LHCN-M2 (cell line): ENCODE measurements at places on chromosomes 6 and 20.

DNA sequence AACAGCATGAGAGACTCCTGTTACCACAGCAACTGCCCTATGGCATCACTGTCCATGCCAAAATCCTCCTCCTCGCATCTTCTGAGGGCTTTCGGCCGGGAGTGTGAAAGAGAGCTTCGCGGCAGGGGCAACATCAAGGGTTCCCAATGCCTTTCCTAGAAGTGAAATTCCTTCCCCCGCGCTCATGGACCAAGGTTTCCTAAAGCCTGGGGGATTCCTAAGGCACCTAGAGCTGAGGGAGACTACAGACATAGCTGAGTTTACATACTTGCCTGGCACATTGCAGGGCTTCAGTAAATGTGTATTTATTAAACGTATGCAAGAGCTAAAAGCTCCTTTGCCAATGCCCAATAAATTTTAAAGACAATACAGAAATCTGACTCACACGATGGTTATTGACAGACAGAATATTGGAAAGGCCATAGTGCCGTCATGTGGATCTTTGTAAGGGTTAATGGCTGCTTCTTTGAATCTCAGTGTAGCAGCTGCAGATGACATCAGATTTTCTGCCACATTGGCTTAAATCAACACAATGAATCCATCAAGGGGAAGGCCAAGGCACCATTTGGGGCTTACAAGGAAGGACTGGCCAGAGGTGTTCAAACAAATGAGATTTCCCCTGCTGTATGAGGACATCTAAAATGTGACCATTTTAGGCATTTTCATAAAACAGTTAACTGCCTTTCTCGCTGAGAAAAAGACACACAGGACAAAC lies 281.2 kb upstream of the JARID2 start:
- no peak for DNase-seq

DNA sequence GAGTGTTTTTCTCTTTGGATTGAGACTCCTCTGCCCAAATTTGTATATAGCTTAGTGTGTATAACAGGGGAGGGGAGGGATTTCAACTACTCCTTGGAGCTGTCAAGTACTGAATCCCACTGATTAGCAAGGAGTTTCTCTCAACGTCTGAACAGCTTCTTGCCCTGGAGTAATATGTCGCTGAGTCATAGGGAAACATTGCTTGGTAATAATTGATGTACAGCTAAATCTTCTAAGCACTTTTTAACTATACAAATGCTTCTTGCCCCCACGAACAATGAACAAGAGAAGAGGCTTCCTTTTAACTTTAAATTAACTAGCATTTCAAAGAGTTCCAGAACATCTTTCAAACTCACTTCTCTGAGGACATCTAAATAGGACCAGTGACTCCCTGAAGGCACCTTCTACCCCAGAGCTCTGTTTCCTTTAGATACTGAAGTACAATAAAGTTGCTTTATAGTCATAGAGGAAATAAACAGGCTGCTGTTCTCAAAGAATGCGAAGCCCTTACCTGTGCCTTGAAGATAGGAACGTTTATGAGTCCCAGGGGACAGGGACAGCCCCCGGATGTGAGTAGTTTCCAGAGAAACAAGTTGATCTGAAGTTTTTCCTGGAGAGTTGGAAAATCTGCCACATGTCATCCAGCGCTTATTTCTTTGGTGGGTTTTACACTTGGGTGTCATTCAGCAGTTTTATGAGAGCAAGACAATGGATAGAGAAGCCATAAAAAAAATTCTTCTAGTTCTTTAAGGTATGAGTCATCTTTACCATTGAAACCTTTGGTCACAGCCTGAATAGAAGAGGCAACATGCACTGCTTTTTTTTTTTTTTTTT lies 462.5 kb upstream of the BTBD3 start:
- DNase-seq, result peak; percentile 82

DNA sequence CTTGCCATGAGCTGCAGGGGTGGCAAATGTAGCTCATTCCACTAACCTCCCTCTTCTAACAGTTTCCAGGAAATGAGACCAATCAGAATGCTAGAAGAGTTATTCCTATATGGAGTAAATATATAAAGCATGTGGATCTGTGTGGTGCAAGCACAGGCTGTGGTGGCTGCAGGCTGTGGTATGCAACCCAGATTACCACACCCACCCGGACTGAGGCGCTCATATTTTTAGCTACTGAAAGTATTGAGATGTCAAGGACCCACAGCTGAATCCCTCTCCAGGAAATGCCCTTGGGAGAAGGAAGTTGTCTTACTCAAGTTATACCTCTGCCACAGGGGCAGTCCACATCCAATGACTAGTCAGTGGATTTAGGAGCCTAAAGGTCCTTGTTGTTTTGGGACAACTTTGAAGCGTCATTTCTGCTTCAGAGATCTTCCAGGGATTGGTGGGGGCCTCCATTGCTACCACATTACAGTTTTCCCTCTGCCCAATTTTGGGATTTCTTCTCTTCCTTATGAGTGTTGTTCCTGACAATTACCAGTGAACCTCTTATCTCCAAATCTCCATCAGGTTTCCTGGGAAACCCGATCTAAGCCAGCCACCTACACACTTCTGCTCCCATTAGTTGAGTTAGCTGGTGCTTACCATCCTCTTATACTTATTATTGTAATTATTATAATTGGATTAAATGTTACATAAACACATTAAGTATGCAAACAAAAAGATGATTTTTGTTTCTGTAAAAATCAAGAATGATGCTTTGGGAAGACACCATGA lies 12.1 kb upstream of the REPS1 start:
- DNase-seq, result no peak

DNA sequence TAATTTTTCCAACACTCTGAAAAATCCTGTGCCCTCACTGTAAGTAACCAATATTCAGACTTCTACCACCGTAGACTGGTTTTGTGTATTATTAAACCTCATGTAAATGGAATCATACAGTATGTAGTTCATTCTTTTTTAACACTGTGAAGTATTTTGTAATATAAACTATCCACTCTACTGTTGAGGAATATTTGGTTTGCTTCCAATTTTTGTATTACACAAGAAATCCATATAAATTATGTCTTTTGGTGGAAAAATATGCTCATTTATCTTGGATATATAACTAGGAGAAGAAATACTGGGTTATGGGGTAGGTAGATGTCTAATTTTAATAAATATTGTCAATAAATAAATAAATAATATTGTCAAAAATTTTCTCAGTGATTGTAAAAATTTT lies 116.8 kb downstream of the CHD6 start:
- DNase-seq, result no peak

DNA sequence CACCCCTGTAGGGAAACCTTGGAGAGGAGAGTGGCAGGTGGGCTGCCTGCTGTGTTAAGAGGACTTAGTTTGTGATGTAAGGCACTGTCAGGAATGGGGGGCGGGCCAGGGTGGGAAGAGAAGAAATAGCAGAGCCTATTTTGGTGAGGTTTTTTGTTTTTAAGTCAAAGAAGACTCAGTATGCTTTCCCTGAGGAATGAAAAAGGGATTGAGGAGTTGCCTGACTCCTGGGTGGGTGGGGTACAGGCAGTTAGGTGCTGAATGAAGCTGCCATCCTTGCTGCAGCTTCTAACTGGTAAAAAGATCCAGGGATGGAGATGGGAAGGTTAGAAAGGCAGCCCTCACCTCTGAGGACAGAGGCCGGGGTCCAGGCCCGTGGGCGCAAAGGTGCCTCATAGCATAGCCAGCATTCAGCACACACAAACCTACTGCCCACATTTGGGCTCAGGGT lies 37.9 kb downstream of the PLCG1 start:
- DNase-seq, result no peak

GRCh38 chr6:145015739-145016558 lies 719.4 kb downstream of the EPM2A start:
- peak; percentile 94 for DNase-seq

- no peak for DNase-seq
Measured at GRCh38 chr6:7473805-7474719, 67.4 kb upstream of the DSP start.

- no peak for DNase-seq
Measured at GRCh38 chr6:84836366-84836765, 72.0 kb upstream of the TBX18 start.

GRCh38 chr6:33857932-33858475 lies 54.2 kb upstream of the MLN start:
- DNase-seq, result peak; percentile 46

DNA sequence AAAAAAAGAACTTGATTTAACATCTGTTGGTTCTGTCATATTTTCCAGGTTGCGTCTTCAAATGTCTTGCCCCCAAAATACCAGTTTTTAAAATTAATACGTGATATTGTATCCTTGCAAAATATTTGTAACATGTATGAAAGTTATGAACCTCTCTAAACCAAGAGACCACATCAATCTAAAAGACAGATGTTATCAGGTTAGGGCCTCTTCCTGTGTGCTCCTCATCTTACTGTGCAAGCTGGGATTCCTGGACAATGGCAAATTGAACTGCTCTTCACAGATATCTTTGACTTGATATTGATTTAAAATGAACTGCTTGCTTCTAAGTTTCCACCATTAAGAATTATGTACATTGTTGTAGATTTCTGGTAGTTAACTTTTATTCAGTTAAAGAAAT lies 9.6 kb downstream of the TMEM239 start:
- no peak for DNase-seq
